Neuronal stem cell (in vitro differentiated cells): ENCODE measurements at places on chromosomes 4 and X.

DNA sequence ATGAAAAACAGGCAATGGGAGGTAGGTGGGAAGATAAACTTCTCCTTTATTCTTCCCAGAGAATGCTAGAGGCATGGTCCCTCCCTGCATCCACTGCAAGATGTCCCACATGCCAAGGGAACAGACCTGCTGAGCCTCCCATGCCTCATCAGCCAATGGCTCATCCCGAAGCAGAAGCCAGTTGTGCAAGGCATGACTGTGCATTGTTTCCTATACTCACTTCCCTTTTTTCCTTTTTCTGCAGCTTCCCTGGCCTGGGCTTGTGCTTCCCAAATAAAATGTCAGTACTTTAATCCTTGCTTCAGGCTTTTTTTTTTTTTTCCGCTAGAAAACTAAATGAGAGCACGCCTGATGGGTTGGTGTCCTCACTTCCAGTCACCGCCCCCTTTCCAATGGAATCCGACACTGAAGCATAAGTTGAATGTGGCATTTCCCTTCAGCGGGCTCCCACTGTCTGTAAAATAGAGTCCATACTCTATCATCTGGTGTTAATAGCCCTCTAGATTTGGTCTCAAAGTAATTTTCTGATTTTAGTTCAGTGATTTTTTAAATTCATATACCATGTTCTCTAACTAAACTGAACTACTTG, 239.0 kb upstream of the JADE1 start:
- DNase-seq, result no peak

DNA sequence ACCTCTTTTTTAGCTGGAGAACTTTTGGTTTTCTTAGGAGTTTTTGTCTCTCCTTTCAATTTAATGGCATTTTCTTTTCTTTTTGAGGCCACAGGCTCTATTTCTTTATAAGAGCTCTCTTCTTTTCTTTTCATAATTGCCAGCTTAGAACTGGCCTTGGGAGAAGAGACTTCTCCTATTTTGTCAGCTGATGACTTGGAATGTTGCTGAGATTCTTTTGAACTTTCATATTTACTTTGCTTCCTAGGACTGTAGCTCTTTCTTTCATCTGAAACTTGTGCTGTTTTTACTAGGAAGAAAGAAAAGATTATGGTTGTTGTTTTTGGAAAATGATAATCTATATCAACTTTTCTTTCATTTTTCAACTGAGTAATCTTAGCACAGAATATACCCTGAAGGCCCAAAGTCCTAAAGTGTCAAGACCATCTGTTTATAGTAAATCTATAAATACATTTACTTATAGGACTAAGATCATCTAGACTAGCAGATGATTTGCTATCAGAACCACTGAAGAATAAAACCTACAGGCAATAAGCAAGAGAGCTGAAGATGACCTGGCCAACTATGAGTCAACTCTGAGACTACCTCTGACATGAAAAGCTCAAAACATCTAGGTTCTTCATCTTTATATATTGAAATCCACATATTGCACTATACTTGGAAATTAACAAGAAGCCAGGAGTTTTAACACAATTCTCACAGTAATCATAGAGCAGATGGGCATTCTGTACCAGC, 45.6 kb downstream of the RFC1 start:
- DNase-seq, result no peak

GRCh38 chrX:14354521-14354920, 174.8 kb upstream of the GLRA2 start:
- DNase-seq, result no peak

- no peak for DNase-seq
Observed at GRCh38 chr4:63618883-63619718, 790.1 kb downstream of the TECRL start.

DNA sequence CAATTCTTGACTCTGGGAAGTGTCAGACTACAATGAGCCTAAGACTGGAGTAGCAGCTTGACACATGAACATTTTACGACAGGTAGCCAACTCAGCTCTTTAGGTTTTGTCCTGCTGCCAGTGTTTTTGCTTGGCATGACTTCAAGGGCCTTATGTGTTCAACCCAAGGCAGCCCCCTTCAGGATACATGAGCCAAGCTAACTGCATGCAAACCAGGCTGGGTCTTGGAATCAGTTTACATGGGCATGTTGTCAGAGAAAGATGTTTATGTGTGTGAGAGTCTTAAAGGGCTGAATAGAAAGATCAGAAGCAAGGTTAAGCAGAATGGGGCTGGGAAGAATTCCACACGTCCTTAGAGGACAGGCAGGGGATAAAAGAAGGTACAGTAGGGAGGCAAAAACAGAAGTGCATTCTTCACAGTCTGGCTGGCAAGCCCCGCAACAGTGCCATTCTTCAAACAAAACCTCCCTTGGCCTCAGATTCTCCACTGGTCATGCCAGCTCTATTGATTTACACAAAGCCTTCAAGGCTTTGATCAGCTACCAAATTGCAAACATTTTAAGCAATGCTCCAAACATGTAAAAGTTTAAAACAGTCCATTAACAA, 97.3 kb downstream of the NKX6-1 start:
- DNase-seq, result no peak

- no peak for DNase-seq
Observed at GRCh38 chr4:68708566-68708965, 38.1 kb upstream of the UGT2B15 start.

DNA sequence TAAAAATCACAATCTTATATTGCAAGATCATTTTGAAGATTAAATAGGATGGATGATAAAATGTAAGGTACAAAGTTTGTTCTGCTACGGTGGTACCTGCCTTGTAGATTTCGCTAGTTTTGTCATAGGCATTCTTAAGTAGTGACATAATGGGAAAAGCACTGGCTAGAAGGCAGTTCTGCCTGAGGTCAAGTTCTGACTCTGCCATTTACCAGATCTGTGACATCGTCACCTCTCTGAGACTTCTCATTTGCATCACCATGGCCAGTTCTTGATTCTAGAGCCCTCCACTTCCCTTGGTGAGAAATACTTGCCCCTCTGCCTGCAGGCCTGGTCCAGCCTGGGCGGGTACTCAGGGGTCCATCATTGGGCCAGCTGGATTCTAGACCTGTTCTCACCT, 85.2 kb downstream of the HS3ST1 start:
- DNase-seq, result no peak

DNA sequence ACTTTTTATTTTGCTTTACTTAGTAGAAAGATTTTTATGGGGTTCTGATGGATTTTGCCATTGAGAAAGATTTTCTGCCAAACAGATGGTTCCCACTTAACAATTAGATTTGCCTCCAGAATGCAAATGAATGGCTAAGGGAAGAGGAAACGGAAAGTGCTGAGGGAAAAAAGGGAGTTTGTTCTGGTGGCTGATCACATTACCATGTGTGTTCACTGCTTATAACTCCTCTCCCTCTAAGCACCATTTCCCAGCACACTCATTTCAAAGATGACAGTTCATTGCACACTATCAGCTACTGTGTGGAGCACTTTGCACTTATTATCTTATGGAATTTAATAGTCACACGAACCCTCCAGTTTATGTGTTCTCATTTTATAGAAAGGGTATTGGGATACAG, 68.0 kb upstream of the GRID2 start:
- no peak for DNase-seq

DNA sequence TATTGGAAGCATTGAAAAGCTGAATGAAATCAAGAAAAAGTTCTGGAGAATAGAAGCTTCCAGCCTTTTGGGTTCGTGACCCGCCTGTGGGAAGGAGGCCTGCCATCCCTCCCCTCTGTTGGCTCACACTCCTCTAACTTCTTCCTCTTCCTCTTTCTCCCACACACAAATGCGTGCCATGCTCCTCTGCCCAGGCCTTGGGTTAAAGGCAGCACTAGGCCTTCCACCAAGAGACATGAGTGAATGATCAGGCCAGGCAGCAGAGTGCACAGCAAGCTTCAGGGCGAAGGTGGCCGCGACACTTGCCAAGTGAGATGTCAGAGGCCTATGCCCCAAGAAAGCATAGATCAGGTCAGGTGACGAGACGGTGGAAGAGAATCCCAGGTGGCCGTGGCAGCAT, 38.4 kb downstream of the FAM193A start:
- DNase-seq, result no peak
